ENCODE measurements at places on chromosomes 13 and 19.

DNA sequence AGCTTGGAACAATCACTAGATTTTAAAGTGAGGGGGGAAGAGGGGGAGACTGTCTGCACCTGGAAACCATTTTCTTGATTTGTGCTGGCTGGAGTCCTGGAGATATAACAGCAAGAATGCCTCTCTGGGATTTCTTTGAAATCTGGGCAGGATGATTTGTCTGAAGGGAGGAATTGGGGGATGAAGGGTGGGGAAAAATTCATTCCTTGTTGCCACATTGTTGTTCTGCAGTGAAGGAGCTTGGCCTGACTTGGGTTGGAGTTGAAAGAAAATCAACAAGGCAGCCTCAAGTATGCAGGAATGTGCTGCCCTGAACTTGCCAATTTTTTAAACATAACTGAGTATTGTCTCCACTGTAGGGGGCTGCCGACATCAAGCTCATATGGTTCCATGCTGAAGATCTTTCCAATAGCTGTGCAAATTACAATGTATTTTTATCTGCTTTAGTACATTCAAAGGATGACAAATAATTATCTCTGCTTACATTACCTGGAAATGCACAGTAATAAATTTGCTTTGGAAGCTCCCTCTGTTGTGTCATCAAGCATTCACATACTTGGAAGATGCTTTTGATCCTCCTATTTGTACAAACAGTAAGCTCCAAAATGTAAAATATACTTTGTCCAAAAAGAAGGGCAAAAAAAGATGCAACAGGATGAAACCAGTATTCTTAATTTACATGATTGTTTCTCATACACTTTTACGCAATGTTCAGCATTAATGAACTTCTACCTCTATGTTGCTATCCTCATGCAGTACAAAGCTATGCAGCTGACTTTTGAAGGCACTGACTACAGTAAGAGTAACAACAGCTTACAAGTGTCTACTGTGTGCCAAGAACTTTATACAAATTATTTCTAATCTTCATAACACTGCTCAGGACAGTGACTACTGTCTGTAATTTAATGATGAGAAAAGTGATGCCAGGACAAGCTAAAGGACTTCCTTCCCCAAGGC lies 627.9 kb upstream of the KLF12 start:
- no peak for DNase-seq

- DNase-seq: no peak
Observed at GRCh38 chr19:28981994-28982393, 231.0 kb downstream of the UQCRFS1 start.

- DNase-seq: no peak
Observed at GRCh38 chr13:32663660-32664059, 77.4 kb downstream of the PDS5B start.

- DNase-seq: no peak
Observed at GRCh38 chr19:47309038-47309437, 623 bp upstream of the C5AR1 start.

GRCh38 chr19:30391554-30392551 lies 19.7 kb downstream of the ZNF536 start:
- no peak for DNase-seq

DNA sequence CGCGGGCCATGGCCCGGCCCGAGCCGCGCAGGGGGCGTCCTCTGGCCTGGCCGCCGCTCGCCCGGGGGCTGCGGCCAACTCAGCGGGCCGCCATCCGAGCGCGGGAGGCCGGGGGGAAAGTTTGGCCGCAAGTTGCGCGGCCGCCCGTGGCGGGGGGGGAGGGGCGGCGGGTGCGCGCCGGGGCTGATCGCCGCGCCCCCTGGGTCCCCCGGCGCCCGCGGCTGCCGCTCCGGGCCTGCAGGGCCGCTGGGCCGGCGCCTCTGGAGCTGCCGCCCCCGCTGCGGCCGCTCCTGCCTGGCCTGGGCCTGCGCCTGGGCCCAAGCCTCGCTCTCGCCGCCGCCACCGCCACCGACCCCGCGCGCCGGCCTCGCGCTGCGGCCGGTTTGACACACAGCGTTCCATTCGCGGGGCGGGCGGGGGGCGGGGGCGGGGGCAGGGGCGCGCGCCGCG lies at the start of gene NR2F6:
TSS of gene NR2F6 (minus strand) at position 385 of the 450 bp plus-strand sequence. CDS start 699 bp downstream, outside the sequence.
- DNase-seq: no peak

- DNase-seq: no peak
Observed at GRCh38 chr19:13765395-13766094, 1.2 kb downstream of the MRI1 start.

Data from NCI-H2107 (cell line).